CD4-positive, alpha-beta T cell treated with Interleukin-10 for 1 hour (primary cell): ENCODE measurements at places on chromosomes 4 and X.
A peak's percentile ranks its signal among the peaks of the same experiment; 100 is the strongest.

DNA sequence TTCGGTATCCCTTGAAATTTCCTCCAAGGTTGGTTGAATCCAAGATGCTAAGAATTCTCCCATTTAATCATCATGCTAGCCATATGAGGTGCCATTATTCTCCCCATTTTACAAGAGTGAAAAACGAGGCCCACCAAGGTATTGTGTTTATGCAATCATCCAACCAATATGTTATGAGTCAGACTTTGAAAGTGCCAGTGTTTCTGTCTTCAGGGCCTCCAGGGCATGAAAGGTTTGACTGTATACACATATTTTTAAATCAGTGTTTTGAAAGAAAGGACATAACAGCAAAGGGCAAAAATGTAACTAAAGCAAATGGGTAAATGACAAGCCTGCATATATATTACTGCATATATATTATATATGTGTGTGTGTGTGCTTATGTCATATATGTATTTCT is 541.2 kb upstream of the SMIM31 start:
- no peak for DNase-seq

DNA sequence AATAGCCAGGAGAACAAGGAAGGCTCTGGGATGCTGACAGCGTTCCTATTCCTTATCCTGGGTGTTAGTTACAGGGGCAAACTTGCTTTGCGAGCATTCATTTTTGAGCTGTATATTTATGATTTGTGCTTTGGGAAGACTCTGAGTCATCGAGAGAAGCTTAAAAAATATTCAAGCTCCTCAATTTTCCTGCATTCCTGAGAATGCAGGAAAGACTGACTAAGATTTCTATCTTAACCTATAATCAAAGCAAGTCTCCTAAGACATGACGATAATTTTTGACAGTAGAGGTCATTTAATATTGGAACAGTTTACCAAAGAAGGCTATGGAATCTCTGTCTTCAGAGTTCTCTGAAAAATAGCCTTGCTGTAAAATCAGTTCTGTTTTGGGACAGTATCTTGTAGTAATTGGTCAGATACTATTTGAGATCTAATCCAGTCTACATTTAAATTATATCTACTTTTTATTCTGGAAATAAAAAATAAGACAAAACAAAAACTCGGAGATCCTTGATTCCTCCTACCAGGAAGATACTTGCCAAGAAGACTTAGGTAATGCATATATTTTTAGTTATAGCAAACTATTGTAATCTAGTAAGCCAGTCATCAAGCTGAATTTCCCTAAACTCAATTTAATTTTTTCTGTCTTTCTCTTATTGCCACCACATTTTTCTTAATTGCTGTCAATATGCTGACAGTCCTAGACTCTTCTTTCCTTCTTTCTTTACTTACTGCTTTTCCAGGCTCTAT is 31.7 kb downstream of the BBS12 start:
- no peak for DNase-seq

GRCh38 chr4:188078116-188078515 is 31.3 kb downstream of the TRIML2 start:
- DNase-seq = no peak

DNA sequence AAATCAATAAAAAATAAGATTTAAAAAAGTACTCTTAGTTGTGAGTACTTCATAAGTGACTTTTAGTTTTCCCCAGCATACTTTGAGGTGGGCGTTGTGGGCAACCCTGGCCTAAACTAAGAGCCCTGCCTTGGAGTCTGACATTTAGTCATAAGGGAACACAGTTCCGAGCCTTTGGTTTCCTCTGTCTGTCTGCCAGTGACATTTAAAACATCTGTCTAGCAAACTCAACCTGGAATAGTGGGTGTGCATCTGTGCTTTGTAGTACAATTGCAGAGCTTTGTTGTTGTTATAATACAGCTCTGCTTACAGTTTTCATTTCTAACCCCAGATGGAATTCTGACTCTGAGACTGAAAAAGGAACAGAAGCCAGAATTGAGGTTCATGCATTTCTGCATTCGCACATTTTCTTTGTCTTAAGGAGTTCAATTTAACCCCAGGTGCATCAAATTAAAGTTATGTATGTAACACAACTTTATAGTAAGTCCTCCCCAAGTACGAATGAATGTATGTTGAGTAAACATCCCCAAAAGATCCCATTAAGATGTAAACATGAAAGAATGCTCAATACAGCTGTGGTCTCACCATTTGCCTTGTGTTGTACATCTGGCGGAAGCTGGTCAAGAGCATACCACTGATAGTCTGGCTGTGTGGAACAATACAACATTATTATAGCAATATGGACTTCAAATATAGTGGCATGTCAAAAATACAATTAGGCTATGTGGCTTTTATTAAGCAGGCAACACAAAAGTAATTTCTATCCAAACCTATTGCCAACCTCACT is 25.9 kb downstream of the TNIP3 start:
- peak; percentile 41 for DNase-seq

DNA sequence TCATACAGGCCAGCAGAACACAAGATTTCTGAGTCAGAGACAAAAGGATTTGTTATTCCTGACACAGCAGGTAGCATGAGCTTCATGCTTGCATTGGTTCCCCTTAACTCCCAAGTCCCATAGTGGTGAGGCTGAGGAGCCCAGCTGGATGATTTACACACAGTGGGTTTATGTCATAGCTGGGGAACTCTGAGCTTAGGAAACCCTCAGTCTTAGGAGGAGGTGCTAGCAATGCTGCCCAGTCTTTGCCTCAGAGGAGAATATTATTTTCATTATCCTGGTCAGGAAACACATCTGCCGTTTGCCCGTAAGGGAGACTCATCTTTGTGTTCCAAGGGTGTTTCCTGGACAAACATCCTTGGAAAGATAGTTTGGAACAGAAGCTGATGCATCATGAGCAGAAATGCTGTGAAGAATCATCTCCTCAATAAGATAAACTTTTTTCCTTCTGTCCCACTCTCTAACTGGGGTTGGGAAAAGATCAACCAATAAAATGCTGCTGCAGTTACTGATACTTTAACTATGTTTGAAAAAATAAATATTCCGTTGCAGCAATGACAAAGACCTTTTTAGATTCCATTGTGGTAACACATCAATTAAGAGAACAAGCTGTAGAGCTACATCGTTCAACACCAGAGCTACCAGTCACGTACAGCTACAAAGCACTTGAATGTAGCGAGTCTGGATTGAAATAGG is 146.8 kb downstream of the DCLK2 start:
- DNase-seq = no peak

DNA sequence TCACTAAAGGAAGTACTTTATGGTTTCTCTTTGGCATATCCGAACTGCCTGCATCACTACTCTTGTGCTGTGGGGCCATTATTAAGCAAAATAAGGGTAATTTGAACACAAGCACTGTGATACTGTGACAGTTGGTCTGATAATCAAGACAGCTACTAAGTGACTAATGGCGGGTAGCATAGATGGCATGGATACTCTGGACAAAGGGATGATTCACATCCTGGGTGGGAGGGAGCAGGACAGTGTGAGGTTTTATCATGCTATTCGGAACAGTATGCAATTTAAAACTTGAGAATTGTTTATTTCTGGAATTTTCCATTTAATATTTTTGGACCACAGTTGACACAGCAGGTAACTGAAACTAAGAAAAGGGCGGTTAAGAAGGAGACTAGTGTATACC is 52.6 kb upstream of the CITED1 start:
- DNase-seq = no peak

GRCh38 chr4:34939073-34939472 is 1305.2 kb downstream of the ARAP2 start:
- DNase-seq = no peak

- DNase-seq = no peak
Observed at GRCh38 chrX:151889421-151889820, 23.3 kb upstream of the MAGEA4 start.

GRCh38 chr4:56768763-56769162 is 52.7 kb downstream of the SPINK2 start:
- DNase-seq = no peak

DNA sequence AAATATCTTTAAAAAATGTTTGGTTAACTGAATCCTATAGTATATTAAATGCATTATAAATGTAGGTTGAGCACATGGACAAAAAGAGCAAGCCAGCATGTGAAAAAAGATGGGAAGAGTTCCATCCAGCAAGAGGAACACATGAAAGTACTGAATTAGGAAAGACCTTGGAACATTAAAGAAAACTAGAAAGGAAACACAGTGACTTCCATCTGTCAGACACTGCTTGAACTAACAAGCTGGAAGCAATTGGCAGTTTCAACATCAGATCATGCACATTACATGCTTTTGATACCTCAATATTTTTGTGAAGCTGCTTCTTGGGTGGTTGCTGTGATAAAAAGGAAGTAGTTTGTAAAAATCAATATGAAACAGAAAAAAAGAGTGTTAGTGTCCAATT is 626.8 kb upstream of the GNPDA2 start:
- no peak for DNase-seq

DNA sequence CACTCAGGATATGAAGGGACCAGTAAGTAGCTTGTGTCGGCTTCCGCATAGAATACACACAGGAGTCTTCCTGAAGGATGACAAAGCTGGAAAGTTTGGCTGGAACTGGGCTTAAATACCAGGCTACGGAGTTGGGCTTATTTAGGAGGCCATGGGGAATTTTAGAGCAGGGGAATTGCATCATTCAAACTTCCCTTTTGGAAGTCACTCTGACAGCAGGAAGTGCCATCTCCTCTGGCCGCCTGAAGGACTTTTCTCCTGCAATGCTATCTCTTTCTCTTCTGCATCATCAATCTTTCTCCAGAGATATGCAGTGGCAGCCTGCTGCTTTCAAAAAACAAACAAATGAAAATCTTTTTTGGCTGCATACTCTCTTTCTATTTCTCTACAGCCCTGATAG is 48.4 kb upstream of the PAK3 start:
- DNase-seq = no peak

- DNase-seq = no peak
Observed at GRCh38 chr4:152601156-152601555, 65.3 kb upstream of the FBXW7 start.

DNA sequence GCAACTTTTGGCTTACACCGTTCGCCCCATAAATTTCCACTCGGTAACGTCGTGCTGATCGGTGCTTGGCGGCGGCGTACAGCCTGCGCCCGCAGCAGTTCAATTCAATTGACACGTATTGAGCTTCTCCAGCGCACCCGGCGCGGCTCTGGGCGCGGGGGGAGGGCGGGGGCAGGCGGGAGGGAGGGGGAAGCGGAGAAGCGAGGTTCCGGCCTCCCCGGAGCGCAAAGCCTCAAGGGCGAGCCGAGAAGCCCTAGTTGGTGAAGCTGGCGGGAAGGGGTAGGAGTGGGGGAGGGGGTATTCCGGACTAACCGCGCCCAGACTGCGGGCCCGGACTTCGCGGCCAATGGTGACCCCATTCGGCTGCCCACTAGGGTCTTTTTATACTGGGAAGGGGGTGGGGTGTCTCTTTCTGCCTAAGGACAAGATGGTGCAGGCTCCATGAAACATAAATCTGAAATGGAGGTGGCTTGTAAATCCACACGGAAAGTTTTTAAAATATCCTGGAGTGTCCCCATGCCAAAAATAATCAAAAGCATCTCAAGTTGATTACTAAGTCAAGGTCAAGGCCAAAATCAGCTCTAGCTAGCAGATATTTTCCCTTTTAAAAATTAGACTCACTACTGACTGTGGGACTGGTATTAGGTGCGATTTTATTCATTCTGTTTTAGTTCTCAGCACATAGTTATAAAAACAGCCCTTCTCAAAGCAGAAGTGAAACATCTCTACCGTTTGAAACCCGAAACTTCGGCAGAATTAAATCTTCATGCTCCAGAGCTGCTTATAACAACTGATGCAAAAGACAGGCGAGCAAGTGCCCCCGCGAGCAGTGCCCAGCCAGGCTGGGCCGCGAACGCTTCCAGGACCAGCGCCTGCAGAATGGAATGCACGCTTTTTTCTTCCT is 1.5 kb upstream of the BCOR start:
- peak; percentile 69 for DNase-seq

GRCh38 chr4:124070688-124071484 is 641.6 kb downstream of the ANKRD50 start:
- no peak for DNase-seq

- DNase-seq = no peak
Observed at GRCh38 chrX:335758-336155, 17.2 kb upstream of the GTPBP6 start.

- no peak for DNase-seq
Observed at GRCh38 chrX:110836982-110837381, 41.4 kb upstream of the CHRDL1 start.

- DNase-seq = no peak
Observed at GRCh38 chrX:8147226-8147625, 23.8 kb downstream of the VCX2 start.

GRCh38 chrX:70436343-70436742 is 8.3 kb upstream of the DLG3 start:
- DNase-seq = no peak

GRCh38 chr4:139416073-139416673 is 37.7 kb upstream of the RAB33B start:
- DNase-seq = peak; percentile 57

- DNase-seq = no peak
Observed at GRCh38 chrX:109926743-109927662, 75.9 kb upstream of the TMEM164 start.

DNA sequence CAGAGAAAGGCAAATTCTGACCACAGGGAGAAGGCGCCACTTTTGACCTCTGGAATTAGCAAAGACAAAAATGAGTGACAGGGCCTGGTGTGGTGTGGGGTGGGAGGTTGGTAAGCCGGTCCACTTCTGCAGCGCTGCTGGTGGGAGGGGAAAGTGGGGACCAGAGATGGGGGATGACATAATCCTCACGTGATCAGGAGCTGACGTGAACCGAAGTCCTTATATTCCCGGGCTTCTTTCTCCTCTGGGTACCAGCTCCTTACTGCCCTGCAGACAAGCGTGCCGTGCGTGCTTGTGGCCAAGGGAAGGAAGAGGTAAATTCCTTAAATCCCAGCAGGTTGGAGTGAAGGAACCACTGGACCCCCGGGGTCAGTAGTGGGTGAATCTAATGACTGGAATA is at the start of gene TCEAL7:
Gene TCEAL7, plus strand, starts transcription at position 249 of the 400 bp plus-strand sequence. CDS start 1,165 bp downstream, outside the sequence.
- no peak for DNase-seq

DNA sequence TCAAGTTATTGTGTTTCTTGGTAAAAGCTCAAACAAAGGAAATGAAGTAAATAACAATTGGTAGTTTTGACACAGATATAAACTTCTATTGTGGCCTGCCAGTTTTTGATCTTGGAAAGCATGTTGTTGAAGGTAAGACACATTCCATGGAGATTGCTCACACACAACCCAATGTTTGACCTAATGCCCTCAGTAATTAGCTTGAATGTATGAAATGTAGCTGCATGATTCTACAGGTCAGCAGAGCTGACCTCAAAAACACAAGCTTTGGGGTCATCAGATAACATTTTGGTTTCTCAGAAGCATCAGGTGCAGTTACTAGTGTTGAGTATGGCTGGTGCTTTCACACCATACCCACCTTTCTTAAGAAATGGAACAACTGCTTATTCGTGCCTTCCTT is 16.5 kb downstream of the GPR173 start:
- DNase-seq = no peak

GRCh38 chr4:45280121-45280520 is 553.8 kb upstream of the GNPDA2 start:
- no peak for DNase-seq
